ENCODE measurements at places on chromosomes 7 and 10. TPM values are rescaled to one million over a fixed set of nuclear protein-coding genes. Genes with fewer than 3 reads are reported as not detected.

The LMTK2 gene
- total RNA-seq, result 10.2 TPM

The ZCCHC24 gene
- 90.8 TPM for total RNA-seq

The SCRN1 gene
- 36.9 TPM for total RNA-seq

The SMO gene
- 6.9 TPM for total RNA-seq

The COL1A2 gene
- total RNA-seq, result 401 TPM

The ADAM22 gene
- total RNA-seq, result 2.3 TPM

The NXPH1 gene
- total RNA-seq, result not detected

The CCDC7 gene
- 20.8 TPM for total RNA-seq

The SLIT1 gene
- 0.19 TPM for total RNA-seq

The UROS gene
- total RNA-seq, result 50.6 TPM

The TPST1 gene
- total RNA-seq, result 21.8 TPM

The UCN3 gene
- total RNA-seq, result not detected

The GNAI1 gene
- 179 TPM for total RNA-seq

The SLC16A12 gene
- total RNA-seq, result 0.22 TPM

The CTAGE6 gene
- 0.29 TPM for total RNA-seq

The CFAP43 gene
- total RNA-seq, result 0.06 TPM

The GSTO1 gene
- 106 TPM for total RNA-seq

The CNTNAP2 gene
- 1.3 TPM for total RNA-seq

The DPCD gene
- total RNA-seq, result 5.2 TPM

The HOXA5 gene
- 15.3 TPM for total RNA-seq

The SPRN gene
- not detected for total RNA-seq

The PCBD1 gene
- 61.2 TPM for total RNA-seq

The GTPBP10 gene
- total RNA-seq, result 16.8 TPM

The ZNF503 gene
- 16.8 TPM for total RNA-seq

The MMP21 gene
- 0.29 TPM for total RNA-seq

The WIPF3 gene
- 1.4 TPM for total RNA-seq

The ASZ1 gene
- total RNA-seq, result not detected

The HOXA1 gene
- 1.3 TPM for total RNA-seq

The MPLKIP gene
- 27.1 TPM for total RNA-seq
